CD14-positive monocyte (primary cell): ENCODE measurements at places on chromosomes 11 and 22.

DNA sequence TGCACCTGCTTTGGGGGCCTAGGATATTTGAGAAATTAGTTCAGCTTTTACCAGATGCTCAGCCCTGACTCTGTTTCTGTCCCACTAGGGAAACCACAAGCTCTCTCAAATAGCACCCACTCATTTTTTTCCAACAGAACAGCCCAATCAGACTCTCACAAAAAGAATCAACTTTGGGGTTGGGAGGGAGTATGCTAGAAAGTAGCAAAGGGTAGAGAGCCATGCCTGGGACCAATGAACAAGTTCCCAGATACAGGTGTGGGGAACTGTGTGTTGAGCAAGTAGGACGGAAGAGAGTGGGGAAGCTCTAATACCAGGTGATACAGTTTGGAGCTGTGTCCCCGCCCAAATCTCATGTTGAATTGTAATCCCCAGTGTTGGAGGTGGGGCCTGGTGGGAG is 41.1 kb downstream of the TRIM66 start:
- DNase-seq: no peak

- DNase-seq: no peak
These were observed 93.7 kb upstream of the SPON1 start for GRCh38 chr11:13868710-13869397.

DNA sequence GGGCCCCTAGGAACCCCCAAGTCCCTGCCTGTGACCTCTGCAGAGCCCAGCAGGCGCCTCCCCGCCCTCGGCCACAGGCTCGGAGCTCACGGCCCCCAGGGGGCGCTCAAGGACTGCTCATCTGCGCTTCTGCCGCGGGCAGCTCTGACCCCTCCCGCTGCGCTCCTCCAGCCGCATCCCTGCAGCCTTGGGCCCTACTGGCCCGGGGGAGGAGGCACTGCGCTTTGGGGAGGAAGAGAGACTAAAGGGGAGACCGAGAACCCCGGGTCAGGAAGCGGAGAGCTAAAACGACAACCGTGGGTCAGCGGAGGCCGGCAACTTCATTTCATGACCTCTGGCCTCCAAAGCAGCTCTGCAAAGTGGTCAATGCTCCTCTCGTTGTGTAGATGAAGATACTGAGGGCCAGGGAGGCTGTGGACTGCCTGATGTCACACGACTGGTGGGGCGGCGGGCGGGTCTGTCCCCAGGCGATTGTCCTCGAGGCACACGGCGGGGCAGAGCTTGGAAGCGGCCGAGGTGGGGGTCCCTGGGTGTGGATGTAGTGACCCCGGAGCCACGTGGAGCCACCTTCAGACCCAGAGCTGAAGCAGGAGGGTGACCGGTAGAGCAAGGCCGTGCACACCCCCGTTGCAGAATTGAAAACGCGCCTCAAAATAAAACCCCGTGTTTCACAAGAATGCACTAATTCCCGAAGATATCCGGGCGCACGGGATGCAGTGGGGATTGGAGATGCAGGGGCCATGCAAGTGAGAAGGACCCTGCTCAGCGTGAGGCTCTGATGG is 2.7 kb upstream of the KRTAP5-6 start:
- DNase-seq: peak; percentile 84

DNA sequence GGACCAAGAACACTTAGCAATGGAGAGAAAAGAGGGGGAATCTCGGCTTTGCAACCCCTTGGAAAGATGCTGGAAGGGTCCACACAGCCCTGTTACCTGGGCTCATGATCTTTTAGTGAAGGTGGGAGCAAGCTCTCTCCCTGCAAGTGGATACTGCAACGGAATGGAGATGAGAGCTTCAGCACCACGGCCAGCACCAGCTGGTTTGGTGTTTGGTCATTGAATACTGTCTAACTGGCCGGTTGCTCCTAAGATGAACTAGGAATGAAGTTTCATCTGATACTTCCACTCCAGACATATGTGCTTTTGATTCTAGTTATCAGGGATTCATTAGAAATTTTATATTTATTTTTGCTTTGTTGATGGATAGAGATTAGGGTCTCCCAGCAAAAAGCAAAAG is 16.3 kb downstream of the HTR3A start:
- DNase-seq: no peak

DNA sequence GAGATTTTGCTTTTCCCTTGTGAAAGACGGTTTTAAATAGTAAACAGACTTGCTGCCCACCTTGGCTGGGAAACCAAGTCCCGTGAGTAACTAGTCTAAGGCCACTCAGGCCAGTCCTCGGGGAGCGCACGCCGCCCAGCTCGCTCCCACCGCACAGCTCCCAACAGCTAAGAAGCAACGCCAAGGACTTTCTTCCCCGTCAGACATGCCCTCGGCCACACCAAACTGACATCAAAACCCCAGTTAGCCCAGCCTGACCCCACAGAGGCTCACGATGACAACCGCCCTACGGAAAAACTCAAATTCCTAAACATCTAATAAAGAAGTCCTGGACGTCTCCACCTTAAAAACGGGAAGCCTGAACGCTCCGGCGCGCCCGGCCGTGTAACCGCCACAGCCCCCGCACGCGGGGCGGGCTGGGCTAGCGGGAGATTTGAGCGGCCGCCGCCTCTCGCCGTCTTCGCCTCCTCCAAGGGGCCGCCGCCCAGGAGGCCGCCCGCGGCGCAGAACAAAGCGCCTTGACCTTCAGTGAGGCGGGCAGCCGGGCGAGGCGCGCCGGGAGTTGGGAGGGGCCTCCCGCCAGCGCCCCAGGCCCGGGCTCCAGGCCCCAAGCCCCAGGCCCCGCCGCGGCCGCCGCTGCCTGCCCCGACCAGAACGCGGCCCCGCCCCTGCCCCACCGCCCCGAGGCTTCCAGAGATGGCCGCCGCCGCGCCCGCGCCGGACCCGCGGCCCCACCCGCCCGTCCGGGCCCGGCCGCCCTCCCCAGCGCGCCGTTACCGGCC is 486 bp downstream of the NAP1L4 start:
- peak; percentile 57 for DNase-seq

- no peak for DNase-seq
These were observed 41.2 kb upstream of the TESMIN start for GRCh38 chr11:68792400-68792966.

- no peak for DNase-seq
These were observed 573.6 kb downstream of the BUD13 start for GRCh38 chr11:116199182-116199581.

DNA sequence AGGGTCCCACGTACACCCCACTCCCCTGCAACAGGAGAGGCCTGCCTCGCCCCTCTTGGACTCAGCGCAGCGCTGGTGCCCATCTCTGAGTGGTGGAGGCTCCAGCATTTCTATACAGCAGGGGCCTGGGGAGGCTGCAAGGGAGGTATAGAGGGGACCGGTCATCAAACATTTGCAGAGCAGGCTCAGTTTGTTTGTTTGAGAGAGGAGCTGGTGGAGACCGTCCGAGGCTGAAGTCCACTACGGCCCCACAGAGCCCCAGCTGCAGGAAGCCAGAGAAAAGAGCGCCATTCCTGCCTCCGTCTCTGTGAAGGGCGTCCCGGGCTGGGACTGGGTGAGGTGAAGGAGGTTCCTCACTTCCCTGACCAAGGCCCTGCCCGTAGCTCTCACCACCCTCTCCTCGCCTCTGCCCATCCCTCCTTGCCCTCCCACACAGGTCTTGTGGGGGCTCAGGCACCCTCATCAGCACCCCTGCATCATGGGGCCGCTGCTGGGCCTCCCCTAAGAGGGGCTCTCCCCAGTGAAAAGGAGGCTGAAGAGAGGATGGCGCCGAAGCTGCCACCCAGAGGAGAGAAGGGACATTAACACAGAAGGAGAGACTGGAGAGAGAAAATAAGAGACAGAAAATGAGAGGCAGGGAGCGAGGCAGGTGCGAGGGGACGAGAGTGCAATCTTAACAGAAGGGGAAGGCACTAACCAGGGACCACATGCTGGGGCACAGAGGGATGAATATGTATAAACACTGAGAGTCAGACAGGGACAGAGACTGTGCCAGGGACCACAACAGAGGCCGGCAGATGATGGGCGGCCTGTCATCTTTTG is 24.5 kb downstream of the RPUSD4 start:
- no peak for DNase-seq

DNA sequence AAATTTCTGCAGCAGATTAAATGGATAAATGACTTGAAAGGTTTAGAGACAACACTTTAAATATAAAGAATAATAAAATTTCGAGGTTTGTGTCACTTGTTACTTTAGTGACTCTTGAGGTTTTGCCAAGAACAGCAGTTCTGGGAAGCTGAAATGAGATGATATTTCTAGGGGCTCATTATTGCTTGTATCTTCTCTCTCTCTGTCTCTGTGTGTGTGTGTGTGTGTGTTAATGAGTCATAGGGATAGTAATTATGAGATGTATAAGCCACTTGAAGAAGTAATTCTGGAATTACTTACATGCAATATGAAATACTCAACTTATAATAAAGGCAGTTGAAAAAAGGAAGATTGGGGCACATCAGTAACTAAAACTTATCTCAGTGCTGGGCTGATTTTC is 9.6 kb upstream of the OR10G7 start:
- DNase-seq: no peak
